Stimulated activated CD8-positive, alpha-beta memory T cell treated with anti-CD3 and anti-CD28 coated beads, Interleukin-15, amount 100 ng/mL, for 48 hours (primary cell): ENCODE measurements at places on chromosomes 2 and 18.

DNA sequence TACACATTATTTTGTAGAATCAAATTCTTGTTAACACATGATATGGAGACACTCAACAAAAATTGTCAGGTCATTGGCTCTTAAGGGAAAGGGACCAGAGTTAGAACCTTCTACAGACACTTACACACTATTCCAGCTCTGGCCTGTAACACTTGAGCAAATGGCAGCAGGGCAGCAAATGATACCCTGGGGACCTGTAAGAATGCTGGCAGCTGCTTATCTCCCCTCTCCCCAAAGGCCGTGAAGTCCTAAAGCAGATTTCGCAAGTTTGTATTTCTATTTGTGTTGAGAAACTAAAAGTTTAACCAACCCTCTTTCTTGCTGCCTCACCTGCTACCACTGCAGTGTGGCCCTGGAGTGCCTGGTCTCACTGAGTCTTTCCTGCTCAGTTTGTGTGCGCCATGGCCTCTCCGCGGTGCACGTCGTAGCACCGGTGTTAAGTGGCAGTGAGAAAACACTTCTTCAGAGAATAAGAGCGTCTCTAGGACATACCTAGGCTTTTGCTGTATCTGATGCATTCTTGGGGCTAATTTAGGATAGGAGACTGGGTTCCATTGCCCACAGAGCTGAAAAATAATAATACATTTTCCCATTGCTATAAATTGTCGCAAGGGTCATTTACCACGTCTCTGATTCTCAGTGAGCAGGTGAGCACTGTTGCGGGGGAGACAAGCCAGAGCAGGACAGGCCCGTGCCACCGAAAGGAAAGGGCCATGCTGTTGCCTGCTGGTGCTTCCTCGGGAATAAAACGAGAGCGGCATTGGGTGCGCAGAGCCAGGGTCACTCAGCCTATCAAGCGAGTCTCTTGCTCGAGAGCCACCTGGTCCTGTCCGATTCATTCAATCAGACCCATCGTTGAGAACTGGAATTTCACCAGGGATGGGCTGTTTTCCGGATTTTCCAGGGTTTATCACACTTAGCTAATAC is 204.9 kb downstream of the PTGR3 start:
- no peak for DNase-seq

DNA sequence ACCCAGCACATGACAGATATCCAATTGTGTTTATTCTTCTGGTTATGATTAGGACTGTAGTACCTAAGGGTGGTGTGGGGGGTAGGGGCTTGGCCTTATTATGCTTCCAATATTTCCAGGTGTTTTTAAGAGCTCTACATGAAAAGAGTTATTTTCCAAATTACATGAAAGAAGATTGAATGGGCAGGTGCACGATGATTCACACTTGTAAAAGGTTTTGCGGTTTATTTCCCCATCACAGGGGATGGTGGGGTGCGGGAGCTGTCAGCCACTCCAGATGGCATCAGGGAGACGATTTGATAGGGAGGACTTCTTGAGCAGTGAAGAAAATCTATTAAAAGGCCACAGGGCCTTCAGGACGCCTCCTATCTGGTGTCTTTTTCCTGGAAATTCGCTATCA is 15.1 kb upstream of the CCBE1 start:
- DNase-seq = no peak

GRCh38 chr2:45923701-45924100 is 272.2 kb downstream of the PRKCE start:
- no peak for DNase-seq

- DNase-seq = no peak
Observed at GRCh38 chr2:179532863-179533278, 268.2 kb upstream of the SESTD1 start.

DNA sequence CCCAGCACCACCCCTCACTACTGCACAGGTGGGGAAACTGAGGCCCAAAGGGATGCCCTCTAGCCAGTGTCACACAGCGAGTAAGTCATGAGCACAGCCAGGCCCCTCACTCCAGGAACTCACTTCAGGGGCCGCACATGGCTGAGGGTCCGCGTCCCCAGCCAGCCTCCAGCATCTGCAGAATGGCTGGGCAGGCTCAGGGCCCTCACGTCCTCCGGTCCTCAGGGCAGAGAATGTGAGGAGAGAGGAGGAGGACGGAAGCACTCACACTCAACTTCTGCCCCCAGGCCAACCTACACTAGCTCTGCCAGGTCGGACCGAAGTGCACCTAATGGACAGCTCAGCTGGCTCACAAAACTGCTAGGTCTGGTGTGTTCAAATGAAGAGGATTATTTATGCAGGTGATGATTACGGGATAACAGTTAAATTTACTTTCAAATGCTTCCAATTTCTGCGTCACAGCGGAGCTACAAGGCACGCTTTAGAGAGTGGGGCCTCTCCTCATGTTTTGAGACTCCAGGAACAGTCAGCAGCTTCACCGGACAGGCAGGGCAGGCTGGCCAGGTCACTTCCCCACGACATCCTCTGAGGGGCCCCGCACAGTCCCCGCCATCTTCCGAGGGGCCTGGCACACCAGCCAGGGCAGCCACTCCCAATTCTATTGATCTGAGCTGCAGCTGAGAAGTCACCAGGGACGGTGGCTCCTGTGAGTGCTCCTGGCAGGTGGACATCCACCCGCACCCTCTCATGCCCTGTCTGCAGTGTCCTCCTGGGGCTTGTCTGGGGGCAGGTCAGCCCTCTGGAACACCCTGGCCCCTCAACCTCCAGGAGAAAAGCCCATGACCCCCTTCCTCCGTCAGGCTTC is 26.5 kb downstream of the KIF1A start:
- DNase-seq = no peak

DNA sequence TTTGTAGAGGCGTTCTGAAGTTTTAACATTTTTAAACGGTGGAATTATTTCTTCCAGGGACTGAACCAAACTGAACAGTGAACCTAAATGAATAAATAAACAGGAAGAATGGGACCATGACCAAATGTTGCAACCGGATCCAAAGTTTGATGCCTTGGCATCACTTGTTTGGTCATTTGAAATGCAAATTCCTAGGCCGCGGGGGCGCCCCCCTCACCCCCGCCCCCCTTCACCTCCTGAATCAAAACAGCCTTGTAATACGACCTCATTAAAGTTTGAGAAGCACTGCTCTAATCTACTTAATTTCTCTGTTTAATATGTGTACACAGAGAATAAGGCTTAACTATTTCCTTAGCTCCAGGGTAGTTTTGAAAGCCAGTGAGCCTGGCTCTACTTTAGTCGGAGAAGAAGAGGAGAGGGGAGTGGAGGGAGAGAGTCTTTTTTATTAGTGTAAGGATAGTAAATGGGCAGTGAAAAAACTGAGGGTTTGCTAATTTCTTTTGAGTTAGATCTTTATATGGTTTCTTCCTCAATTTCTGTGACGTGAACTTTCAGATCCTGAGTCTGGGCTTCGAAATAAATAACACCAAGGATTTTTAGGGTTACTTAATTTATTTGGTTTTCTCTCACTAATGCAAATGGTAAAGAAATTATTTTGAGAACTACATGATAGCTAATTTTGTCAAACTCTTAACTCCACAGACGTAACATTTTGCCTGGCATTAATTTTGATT is 5.7 kb downstream of the C2orf80 start:
- DNase-seq = no peak

GRCh38 chr2:231223001-231223375 is 24.6 kb downstream of the ARMC9 start:
- DNase-seq = no peak

DNA sequence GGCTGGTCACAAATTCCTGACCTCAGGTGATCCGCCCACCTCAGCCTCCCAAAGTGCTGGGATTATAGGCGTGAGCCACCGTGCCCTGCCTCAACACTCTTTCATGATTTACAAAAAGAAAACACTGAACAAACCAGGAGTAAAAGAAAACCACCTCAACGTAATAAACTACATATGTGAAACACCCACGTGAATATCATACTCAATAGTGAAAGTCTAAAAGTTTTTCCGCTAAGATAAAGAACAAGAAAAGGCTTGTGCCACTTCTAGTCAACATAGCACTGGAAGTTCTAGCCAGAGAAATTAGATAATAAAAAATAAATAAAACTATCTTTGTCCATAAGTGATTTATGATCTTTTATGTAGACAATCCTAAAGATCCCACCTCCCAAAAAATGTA is 68.5 kb downstream of the ROCK2 start:
- no peak for DNase-seq

GRCh38 chr2:125543968-125544514 is 1111.9 kb upstream of the GYPC start:
- DNase-seq = no peak
